ENCODE measurements at places on chromosomes 2 and 18.
A peak's percentile ranks its signal among the peaks of the same experiment; 100 is the strongest.

GRCh38 chr2:8412082-8412481 lies 269.8 kb upstream of the ID2 start:
- H3K27me3 ChIP-seq: peaks cover 14% of the 10 kb centered on the region
- no peak overlapping the region for H3K4me3 ChIP-seq
- H3K36me3 ChIP-seq: no peaks in the 10 kb centered on the region
- H3K27ac ChIP-seq: no peak overlapping the region

DNA sequence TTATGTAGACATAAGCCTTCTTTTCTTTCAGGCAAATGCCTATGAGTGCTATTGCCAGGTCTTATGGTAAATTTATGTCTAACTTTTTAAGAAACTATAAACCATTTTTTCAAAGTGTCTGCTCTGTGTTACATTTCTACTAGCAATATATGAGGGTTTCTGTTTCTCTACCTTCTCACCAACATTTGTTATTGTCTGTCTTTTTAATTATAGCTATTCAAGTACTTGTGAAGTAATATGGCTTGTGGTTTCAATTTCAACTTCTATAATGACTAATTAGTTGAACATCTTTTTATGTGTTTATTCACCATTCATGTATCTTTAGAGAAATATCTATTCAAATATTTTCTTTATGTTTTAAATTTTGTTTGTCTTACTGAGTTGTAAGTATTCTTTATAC lies 213.1 kb upstream of the MC4R start:
- H3K36me3 ChIP-seq: no peaks in the 10 kb centered on the region
- no peaks in the 10 kb centered on the region for H3K4me1 ChIP-seq
- no peak overlapping the region for H3K4me3 ChIP-seq
- no peaks in the 10 kb centered on the region for H3K27me3 ChIP-seq
- H3K27ac ChIP-seq: no peak overlapping the region

- no peaks in the 10 kb centered on the region for H3K36me3 ChIP-seq
- H3K27ac ChIP-seq: no peak overlapping the region
- H3K4me1 ChIP-seq: no peaks in the 10 kb centered on the region
- DNase-seq: no peak
These were observed 251.8 kb upstream of the SMIM21 start for GRCh38 chr18:75679331-75679730.

- H3K27ac ChIP-seq: no peak overlapping the region
- no peak for DNase-seq
- no peaks in the 10 kb centered on the region for H3K36me3 ChIP-seq
- H3K4me1 ChIP-seq: peaks cover 27% of the 10 kb centered on the region
These were observed 3.0 kb downstream of the CD8A start for GRCh38 chr2:86787736-86788135.

GRCh38 chr2:234245945-234246344 lies 195.4 kb downstream of the SPP2 start:
- H3K27me3 ChIP-seq: peaks cover 3% of the 10 kb centered on the region
- H3K27ac ChIP-seq: no peak overlapping the region

GRCh38 chr18:58991167-58991798 lies 126.6 kb downstream of the ZNF532 start:
- H3K36me3 ChIP-seq: no peaks in the 10 kb centered on the region
- no peak overlapping the region for H3K27ac ChIP-seq
- H3K4me1 ChIP-seq: peaks cover 13% of the 10 kb centered on the region
- H3K4me3 ChIP-seq: no peak overlapping the region
- DNase-seq: no peak

DNA sequence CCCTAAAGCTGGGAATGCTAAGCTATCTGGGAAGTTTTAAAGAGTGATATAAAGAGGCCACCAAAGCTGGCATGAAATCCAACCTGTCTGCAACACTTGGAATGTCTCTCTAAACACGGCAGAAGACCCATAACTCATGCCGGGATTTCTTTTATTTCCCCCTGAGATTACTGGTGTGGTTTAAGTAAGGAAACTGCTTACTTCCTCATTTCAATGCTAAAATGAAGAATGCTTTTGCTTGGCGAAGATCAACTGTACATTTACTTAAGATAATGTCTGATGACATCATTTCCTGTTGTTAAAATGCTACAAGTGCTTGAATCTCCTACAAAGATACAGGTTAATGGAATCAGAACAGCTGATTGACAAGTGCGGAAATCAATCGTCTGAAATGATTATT lies 353.8 kb upstream of the SALL3 start:
- DNase-seq: no peak
- no peak overlapping the region for H3K4me3 ChIP-seq
- no peaks in the 10 kb centered on the region for H3K4me1 ChIP-seq
- H3K27ac ChIP-seq: no peak overlapping the region
- no peaks in the 10 kb centered on the region for H3K27me3 ChIP-seq

DNA sequence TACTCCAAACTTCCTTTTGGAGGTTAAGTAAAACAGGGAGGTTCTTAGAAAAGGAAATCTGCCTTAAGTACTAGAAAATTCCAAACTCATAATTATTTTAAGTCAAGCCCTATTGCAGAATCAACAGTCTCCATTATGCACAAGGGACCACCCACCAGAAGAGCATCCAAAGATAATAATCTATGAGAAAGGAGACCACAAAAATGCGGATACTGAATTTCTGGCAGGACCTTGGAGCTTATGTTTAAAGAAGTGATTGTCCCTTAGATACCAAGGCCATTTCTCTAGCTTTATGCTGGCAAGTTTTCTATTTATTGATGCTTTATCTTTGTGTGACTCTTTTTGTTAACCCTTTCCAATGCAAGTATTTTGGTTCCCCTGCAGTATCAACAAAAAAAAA lies 404.0 kb upstream of the MMADHC start:
- H3K4me3 ChIP-seq: no peak overlapping the region
- H3K4me1 ChIP-seq: no peaks in the 10 kb centered on the region
- no peak for DNase-seq
- no peaks in the 10 kb centered on the region for H3K36me3 ChIP-seq
- no peak overlapping the region for H3K27ac ChIP-seq
- H3K27me3 ChIP-seq: no peaks in the 10 kb centered on the region

DNA sequence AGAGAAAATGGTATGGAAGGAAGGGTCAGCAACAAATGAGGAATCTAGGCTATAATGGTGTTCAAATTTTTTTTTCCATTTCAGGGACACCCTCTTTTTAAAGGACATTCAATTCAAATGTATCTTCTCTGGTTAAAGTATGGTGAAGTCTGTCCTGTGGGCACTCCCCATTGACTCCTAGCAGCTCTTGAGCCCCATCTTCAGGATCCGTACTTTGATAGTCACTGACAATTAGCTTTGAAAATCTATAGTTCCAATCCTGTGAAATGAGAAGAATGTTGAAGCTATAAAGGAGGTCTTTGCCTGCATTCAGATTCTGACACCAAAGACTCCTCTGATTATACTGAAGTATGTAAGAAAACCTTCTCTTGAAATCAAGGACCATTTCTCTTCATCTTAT lies 43.3 kb downstream of the KCNH7 start:
- no peaks in the 10 kb centered on the region for H3K36me3 ChIP-seq
- DNase-seq: no peak
- no peak overlapping the region for H3K27ac ChIP-seq
- no peak overlapping the region for H3K4me3 ChIP-seq
- H3K4me1 ChIP-seq: no peaks in the 10 kb centered on the region
- no peaks in the 10 kb centered on the region for H3K27me3 ChIP-seq

DNA sequence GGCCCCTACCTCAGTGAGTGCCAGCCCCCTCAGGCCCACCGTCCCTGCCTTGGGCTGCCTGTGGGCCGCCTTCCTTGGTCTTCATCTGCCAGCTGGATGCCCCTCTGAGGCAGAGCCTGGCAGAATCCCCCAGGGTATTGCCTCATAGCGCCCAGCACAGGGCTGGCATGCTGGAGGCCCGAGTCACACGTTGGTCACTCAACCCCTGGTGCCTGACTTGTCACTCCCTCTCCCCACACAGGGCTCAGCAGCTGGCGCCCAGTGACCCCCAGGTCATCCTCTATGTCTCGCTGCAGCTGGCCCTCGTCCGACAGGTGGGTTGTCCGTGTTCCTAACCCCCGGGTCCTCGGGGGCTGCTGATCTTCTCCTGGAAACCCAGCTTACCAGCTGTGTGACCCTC lies 108.4 kb upstream of the MCFD2 start:
- H3K27me3 ChIP-seq: no peaks in the 10 kb centered on the region
- peaks cover 42% of the 10 kb centered on the region for H3K36me3 ChIP-seq
- H3K4me3 ChIP-seq: no peak overlapping the region
- DNase-seq: no peak
- H3K4me1 ChIP-seq: no peaks in the 10 kb centered on the region

DNA sequence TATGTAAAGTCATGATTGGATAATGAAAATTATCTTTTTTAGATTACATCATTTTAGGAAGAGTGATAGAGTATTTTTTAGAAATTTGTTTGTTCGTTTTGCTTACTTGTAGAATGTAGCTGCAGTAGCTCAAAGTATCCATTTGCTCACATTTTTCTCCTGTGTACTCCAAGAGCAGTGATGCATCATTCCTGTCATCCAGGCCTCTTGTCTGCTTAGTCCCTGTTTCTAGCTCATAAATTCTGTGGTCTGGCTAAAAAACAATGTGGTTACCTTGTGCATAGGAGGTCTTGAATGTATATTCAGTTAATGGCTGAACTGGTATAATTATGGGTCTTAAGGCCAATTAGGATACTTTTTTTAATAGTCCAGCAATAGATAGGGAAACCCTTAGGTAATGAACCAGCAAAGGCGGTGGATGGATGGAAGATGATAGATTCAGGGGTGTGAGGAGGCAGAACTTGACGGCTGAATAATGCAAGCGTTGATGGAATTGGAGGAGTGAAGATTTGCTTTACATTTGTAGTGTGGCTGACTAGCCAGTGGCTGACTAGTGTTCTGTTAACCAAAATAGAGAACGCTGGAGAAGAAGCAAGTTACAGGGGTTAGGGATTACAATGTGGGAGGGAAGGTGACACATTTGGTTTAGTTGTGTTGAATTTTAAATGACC lies 145.0 kb downstream of the ZNF407 start:
- H3K4me1 ChIP-seq: no peaks in the 10 kb centered on the region
- no peaks in the 10 kb centered on the region for H3K27me3 ChIP-seq
- H3K4me3 ChIP-seq: no peak overlapping the region

DNA sequence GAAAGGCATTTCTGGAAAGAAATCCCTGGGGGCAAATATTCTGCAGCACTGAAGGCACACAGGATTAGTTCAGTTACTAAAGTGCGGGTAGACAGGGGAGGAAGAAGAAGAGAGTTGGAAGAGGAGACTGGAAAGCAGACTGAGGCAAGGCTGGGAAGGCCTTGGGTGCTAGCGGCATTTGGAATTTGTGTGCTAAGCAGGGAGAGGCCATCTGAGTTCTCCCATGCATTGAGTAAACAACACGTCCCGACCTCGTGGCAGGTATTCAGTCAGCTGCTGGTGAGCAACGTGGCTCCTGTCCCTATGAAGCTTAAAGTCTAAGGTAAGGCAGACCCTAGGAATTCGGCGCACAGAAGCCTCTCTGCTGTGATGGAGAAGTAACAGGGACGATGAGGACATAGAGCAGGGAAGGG lies 30.7 kb downstream of the ATP8B1 start:
- H3K27me3 ChIP-seq: no peaks in the 10 kb centered on the region
- no peaks in the 10 kb centered on the region for H3K4me1 ChIP-seq
- no peaks in the 10 kb centered on the region for H3K36me3 ChIP-seq
- H3K27ac ChIP-seq: no peak overlapping the region
- no peak overlapping the region for H3K4me3 ChIP-seq
- DNase-seq: no peak

DNA sequence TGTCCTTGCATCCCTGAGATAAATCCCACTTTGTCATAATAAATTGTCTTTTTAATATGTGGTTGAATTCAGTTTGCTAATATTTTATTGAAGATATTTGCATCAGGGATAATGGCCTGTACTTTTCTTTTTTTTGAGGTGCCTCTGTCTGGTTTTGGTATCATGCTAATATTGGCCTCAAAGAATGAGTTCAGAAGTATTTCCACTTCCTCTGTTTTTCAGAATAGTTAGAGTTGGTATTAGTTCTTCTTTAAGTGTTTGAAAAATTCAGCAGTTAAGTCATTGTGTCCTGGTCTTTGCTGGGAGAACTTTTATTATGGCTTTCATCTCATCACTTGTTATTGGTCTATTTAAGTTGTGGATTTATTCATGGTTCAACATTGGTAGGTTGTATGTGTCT lies 464.1 kb upstream of the CRIM1 start:
- no peak overlapping the region for H3K4me3 ChIP-seq
- no peaks in the 10 kb centered on the region for H3K36me3 ChIP-seq
- no peak overlapping the region for H3K27ac ChIP-seq
- peaks cover 2% of the 10 kb centered on the region for H3K27me3 ChIP-seq

DNA sequence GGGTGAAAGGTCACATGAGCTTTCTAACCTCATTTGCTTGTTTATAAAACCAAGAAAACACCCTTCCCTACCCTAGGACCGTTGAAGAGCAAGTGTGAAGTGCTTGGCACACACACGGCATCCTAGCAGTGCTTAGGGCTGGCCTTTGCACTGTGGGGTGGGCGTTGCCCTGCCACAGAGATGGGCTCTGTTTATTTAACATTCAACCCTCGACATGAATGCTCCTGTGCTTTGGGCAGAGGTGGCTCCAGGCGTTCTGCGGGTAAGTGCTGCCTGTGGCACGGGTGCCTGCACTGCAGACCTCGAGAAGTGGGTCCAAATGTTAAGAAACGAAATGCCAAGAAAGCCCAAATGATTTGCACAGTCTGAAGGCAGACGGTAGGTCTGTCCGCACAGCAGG lies 170.1 kb downstream of the FHOD3 start:
- no peak overlapping the region for H3K27ac ChIP-seq
- H3K4me1 ChIP-seq: no peaks in the 10 kb centered on the region
- no peak for DNase-seq
- H3K36me3 ChIP-seq: no peaks in the 10 kb centered on the region
- no peak overlapping the region for H3K4me3 ChIP-seq

GRCh38 chr2:132615329-132616085 lies 54.5 kb downstream of the LYPD1 start:
- no peak overlapping the region for H3K4me3 ChIP-seq
- H3K36me3 ChIP-seq: no peaks in the 10 kb centered on the region
- no peaks in the 10 kb centered on the region for H3K4me1 ChIP-seq
- no peak overlapping the region for H3K27ac ChIP-seq

- H3K4me1 ChIP-seq: no peaks in the 10 kb centered on the region
- H3K36me3 ChIP-seq: no peaks in the 10 kb centered on the region
- no peak overlapping the region for H3K4me3 ChIP-seq
These were observed 212.1 kb upstream of the NETO1 start for GRCh38 chr18:73079920-73080319.

- no peak overlapping the region for H3K27ac ChIP-seq
- H3K36me3 ChIP-seq: peaks cover 41% of the 10 kb centered on the region
- peak; percentile 66 for DNase-seq
- no peak overlapping the region for H3K4me3 ChIP-seq
These were observed 32.3 kb downstream of the DNMT3A start for GRCh38 chr2:25309402-25309801.
